MCF 10A (cell line): ENCODE measurements at places on chromosomes 2 and 18. TPM values are rescaled to one million over a fixed set of nuclear protein-coding genes. Genes with fewer than 3 reads are reported as not detected.

The FEV gene
- total RNA-seq, result not detected in 2 replicates

The C2orf66 gene
- 0.61 and 0.98 TPM in 2 replicates for total RNA-seq

The EFEMP1 gene
- total RNA-seq, result 125 and 163 TPM in 2 replicates

The ATP6V1B1 gene
- not detected in 2 replicates for total RNA-seq

The MPP4 gene
- 0.29 TPM in 1 of 2 replicates, not detected in the other for total RNA-seq

The LCT gene
- not detected in 2 replicates for total RNA-seq

GRCh38 chr2:151568501-151568900, 158.8 kb downstream of the RIF1 start:
- no peak for DNase-seq

DNA sequence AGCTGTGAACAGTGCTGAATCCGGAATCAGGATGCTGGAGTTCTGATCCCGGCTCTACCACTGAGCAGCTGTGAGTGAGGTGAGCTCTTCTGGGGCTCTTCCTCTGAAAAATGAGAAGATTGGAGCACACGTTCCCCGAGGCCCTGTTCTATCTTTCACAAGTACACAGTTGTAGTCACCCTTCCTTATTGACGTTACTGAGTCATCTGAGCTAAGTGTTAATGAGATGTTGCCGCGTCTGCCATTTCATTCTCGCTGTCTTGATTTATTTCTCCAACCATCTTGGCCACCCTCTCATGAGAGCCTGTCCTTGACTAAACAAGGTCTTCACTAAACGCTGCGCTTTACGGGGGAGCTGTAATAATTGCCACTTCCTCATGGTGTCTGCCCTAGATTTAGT, 31.9 kb upstream of the EFR3B start:
- DNase-seq, result no peak

DNA sequence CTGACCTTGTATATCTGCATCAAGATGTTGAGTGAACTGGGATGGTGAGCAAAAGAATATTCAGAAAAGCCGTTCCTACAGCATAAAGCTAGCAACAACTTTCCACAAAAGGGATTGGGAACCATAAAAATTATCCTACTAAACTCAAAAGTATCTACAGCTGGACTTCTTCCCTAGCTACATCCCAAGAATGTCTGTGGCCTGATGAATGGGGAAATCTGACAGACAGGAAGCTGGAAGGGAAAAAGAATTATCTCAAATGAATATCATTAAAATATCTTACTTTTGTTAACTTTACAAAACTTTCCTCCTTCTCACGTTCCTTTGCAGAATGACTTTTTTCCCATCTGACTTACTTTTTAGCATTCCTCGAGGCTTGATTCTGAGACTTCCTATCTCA, 150.9 kb downstream of the PDE11A start:
- no peak for DNase-seq

DNA sequence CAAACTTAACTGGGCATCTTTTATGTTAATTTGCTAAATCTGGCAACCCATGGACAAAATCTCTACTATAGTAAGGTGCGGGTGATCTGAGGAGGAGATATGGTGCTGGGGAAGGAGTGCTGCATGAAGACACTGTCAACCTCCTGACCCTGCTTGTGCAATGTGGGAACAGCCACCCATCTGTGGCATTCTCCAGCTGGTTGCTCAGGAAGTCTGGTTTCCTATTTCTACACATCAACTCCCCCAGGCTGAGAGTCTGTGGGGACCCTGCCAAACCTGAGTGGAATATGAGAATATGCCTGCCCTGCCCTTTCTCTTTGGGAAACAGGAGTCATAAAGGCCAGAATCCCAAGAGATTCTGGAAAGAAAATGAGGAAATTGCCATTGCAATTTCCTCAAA, 60.1 kb upstream of the PAX3 start:
- peak; percentile 84 for DNase-seq

DNA sequence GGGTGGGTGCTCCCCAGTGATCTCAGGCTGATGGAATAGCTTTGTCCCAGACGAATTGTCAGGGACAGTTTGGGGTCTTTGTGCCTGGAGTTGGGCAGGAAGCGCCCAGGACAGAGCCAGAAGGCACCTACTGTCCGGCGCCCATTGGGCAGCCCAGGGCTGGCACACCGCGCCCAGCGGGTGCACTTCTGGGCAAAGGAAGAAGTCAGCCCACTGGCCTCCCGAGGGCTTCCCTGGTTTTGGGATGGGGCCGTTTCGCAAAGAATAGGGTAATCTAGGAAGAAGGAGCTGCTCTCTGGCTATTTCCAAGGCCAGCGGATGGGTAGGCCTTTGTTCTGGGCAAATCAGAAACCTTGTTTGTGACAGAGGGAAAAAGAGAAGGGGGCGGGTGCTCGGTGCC, 3.5 kb upstream of the SIX2 start:
- no peak for DNase-seq

GRCh38 chr2:81549646-81550045, 1245.1 kb upstream of the LRRTM1 start:
- no peak for DNase-seq

DNA sequence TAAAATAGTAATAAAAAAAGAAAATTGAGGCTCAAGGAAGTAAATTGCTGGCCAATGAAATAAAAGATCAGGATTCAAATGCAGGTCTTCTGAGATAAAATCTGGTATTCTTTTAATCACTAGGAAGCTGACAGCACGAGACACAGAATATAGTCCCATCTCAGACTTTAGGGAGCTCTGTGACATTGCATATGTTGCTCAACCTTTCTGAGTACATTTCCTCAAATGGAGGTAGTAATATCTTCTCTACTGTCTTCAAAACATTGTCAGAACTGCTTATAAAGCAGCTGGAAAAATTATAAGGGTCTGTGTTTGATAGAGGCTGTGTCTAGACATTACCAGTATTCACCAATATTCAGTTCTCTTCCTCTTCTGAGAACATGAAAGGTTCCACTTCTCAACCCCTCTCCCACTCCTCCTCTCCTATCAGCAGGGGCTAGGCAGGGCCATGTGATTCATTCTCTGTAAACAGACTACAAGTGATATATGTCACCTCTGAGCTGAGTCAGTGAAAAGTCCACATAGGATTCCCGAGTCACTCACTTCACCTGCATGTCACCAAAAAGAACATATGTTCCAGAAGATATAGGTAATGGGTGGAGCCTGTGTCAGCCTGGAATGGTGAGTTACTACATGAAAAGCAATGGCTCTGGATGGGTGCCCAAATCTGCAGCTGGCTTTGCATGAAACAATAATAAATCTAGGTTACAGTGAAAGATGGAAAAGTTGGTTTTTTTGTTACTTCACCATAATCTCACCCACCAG, 7.1 kb downstream of the KCNE4 start:
- peak; percentile 7 for DNase-seq

GRCh38 chr2:67137699-67138098, 259.4 kb upstream of the ETAA1 start:
- DNase-seq, result peak; percentile 20

DNA sequence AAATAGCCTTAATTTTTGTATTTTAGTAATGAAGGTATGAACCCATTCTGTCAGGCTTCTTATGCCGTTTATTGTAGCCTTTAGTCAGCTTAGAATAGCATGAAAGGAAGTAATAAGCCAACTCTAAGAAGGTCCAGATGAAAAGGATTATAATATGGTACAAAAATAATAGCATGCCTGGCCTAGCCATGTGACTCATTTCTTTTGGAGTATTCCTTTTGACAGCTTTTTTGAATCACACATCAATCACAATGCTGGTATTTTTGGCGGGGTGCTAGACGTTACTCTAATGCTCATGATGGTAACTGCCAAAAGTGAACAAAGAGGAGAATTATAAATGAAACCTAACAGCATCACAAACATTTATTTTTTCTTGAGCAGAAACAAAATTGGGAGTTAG, 19.9 kb downstream of the FMNL2 start:
- DNase-seq, result peak; percentile 27

- DNase-seq, result no peak
These were observed 31.4 kb downstream of the FECH start for GRCh38 chr18:57555134-57555533.

- no peak for DNase-seq
These were observed 57.2 kb downstream of the COBLL1 start for GRCh38 chr2:164784376-164784775.

DNA sequence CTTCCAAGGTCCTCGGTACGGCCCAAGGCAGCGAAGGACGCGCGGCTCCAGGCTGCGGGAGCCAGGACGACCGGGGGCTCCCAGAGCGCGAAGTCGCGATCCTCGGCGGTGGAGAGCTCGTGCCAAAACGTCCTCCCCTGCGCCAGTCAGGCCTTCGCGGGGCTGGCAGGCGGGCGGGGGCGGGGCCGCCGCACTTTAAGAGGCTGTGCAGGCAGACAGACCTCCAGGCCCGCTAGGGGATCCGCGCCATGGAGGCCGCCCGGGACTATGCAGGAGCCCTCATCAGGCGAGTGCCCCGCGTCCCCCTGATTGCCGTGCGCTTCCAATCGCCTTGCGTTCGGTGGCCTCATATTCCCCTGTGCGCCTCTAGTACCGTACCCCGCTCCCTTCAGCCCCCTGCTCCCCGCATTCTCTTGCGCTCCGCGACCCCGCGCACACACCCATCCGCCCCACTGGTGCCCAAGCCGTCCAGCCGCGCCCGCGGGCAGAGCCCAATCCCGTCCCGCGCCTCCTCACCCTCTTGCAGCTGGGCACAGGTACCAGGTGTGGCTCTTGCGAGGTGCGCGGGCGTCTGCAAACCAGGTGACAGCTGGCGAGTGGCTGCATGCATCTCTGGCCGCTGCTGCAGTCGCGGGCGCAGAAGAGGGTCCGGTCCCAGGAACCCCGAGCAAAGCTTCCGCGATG, at the start of gene CIDEA:
TSS of gene CIDEA (plus strand) at position 226 of the 684 bp plus-strand sequence. CDS start at position 249, 23 bp downstream.
- DNase-seq, result no peak

GRCh38 chr2:241030333-241030680, 31.9 kb downstream of the SNED1 start:
- no peak for DNase-seq

GRCh38 chr2:73141896-73142295, 29.1 kb upstream of the RAB11FIP5 start:
- DNase-seq, result no peak

DNA sequence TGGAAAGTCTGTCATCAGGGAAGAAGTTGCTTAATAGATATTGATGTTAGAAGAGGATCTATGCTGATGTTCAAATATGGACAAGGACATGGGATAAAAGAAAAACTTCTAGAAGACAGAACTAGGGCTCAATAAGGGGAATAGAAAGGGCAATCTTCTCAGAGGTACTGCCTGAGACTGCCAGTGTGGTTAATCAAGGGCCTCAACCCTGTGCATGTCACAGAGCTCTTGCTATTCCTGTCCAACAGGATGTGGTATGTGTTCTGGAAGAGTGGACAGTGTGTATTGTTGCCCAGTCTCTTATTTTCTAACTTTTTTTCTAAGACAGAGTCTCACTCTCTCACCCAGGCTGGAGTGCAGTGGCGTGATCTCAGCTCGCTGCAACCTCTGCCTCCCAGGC, 27.8 kb upstream of the RNF125 start:
- DNase-seq, result no peak

DNA sequence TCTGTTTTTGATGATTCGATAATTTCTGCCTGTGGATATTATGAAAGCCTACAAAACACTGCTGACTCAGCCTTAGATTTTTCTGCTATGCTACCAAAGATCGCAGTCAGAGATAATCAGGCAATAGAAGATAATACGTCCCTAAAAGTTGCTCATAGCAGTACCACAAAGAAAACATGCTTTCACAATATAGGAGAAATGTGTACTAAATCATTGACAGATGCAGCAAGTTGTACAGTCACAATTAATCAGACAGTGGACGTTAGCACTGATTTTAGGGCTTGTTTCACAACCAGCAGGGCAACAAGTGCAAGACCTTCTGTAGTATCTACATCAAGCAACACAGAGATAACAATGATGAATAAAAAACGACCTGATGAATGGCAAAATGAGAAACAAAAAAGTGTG, 19.5 kb downstream of the RBM44 start:
- peak; percentile 57 for DNase-seq

DNA sequence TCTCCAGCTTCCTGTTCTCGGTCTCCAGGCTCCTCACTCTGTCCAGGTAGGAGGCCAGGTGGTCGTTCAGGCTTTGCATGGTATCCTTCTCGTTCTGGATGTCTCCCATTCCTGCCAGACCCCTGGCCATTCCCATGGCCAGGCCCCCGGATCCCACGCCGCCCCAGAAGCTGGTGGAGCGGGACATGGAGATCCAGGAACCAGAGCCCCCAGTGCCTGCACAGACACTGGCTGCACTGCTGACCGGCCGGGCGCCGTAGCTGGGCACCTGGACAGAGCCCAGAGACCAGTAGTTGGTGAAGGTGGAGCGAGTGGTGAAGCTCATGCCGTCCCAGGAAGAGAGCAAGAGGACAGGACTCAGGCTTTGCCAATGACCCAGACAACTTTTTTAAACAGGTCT, 129.1 kb upstream of the WDR75 start:
- DNase-seq, result no peak

- DNase-seq, result peak; percentile 12
These were observed 58.6 kb downstream of the LRP2 start for GRCh38 chr2:169303579-169304305.
